ENCODE measurements at places on chromosomes 3 and 15.

DNA sequence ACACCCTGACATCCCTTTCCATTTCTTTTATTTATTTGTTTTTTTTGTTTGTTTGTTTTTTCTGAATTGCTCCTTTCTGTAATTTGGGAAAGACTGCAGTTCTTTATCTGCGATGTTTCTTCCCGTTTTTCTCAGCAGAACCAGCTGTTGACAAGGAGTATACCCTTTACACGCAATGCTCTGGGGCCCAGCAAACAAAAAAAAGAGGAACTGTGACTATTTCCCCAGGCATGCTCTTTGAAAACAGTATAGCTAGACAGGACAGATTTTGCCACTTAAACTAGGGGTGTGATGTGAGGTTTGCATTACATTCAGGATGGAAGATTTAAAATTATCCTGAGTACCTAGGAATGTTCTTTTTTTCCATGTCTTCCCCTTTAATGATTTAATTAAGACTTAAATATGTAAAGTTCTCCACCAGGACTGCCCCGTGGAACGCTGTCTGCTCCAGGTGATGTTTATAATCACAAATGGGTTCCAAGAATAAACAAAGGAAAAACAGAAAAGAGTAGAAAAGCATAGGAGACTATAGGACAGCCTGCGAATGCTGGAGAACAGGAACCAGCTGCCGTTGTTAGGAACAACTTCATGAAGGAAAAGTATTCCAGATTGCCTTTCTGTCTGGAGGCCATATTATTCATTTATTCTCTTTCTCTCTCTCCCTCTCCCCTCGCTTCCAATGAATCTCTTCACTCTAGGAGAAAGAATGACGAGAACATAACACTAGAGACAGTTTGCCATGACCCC, 43.3 kb downstream of the TGFBR2 start:
- no peak for DNase-seq

- DNase-seq: no peak
These were observed 21.8 kb upstream of the SLC41A3 start for GRCh38 chr3:126105691-126106187.

GRCh38 chr15:97745481-97746071, 214.9 kb upstream of the ARRDC4 start:
- DNase-seq: no peak

GRCh38 chr3:54660714-54661132, 267.1 kb downstream of the LRTM1 start:
- DNase-seq: no peak

All from stimulated activated CD8-positive, alpha-beta memory T cell treated with anti-CD3 and anti-CD28 coated beads, Interleukin-15, amount 100 ng/mL, for 4 hours (primary cell).